ENCODE measurements at places on chromosomes 5 and 9. TPM values are rescaled to one million over a fixed set of nuclear protein-coding genes. Genes with fewer than 3 reads are reported as not detected.

Gene FAT2
- total RNA-seq: not detected

Gene COL23A1
- total RNA-seq: not detected

Gene ISOC1
- total RNA-seq: 51.3 TPM

DNA sequence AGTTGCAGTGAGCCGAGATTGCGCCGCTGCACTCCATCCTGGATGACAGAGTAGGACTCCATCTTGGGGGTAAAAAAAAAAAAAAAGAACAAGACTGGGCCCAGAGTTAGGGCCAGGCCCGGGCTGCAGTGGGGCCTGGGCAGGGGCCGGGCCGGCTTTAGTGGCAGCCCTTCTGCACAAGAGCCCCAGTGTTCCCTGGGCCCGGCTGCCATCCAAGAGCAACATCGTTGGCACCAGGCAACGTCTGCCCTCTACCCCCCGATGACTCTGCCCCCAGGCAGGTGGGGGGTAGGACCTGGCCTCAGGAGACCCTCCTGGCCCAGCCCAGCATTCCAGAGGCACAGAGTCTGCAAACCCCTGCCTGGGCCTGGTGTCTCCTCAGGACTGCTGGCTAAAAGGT lies 4.9 kb upstream of the FGFR4 start:
- DNase-seq: no peak

DNA sequence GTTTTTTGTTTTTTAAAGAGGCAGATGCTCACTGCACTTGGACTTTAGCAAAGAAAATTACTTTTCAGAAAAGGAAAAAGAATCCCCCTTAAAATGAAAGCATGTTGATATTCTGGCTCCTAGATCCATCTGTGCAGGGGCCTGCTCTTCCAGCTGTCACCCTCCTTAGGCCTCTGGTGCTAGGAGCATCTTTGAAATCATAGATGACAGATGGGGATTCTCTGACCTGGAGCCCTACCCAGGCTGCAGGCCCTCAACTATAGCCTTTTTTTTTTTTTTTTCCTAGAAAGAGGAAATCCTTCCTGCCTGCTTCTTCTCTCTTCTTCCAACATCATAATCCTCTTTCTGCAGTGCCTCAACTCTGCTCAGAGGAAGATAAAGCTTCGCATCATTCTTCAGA lies 16.3 kb upstream of the DCP2 start:
- no peak for DNase-seq

Measured in HepG2 (cell line).